ENCODE measurements at places on chromosomes 7 and 10.

- DNase-seq: no peak
- H3K36me3 ChIP-seq: no peaks in the 10 kb centered on the region
- no peaks in the 10 kb centered on the region for H3K27me3 ChIP-seq
- peaks cover 21% of the 10 kb centered on the region for H3K4me1 ChIP-seq
- no peak overlapping the region for H3K4me3 ChIP-seq
- H3K27ac ChIP-seq: no peak overlapping the region
These were observed 29.8 kb upstream of the CHST15 start for GRCh38 chr10:124123156-124123555.

DNA sequence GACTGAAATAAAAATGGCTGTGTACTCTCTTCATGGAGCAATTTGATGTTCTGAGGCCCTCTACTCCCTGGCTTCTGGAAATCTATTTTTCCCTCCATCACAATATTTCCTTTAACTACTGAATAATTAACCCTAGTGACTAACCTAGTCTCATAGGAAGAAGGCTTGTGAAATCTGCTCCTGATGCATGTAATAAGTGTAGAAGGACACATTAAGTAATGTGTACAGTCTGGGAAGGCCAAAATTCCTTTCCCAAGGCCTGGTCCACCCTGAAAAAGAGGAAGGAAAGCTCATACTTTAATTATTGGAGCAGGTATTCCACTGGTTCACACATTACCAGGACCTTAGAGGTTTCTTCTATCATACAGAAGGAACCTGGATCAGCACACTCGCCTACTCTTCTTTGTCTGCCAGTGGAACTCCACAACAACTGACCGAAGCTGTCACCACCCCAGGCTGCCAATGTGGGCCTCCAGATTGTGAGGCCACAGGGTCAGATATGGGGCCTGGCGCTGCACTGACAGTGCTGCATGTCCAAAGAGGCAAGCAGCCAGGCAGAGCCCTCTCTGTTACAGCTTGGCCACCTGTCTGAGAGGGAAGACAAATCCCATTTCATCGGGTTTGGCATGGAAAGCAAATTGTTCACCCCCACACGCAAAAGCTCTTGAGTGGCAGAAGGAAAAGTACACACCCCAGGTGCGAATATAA is 54.4 kb upstream of the FAM133B start:
- H3K4me1 ChIP-seq: peaks cover 23% of the 10 kb centered on the region
- peaks cover 3% of the 10 kb centered on the region for H3K36me3 ChIP-seq
- H3K27ac ChIP-seq: peak overlapping the region; percentile 82

DNA sequence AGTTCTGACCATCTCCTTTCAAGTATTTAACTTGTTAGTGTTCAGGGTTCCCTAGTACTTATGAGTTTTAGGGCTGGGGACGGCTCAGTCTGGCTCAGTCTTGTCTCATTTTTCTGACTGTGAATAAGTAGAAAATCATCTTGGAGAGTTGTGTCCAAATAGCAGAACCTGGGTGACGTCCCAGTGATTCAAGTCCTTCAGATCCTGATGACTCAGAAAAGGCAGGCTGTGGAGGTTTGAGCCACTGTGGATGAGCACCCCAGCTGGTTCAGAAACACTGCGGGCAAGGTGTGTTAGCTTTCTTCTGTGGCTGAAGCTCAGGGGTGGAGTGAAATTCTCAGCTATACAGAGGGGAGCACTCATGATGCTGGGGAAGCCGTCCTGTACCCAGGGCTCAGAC is 154.4 kb upstream of the NPY start:
- no peak overlapping the region for H3K4me3 ChIP-seq
- H3K27me3 ChIP-seq: no peaks in the 10 kb centered on the region
- H3K27ac ChIP-seq: no peak overlapping the region
- no peaks in the 10 kb centered on the region for H3K36me3 ChIP-seq
- no peak for DNase-seq

DNA sequence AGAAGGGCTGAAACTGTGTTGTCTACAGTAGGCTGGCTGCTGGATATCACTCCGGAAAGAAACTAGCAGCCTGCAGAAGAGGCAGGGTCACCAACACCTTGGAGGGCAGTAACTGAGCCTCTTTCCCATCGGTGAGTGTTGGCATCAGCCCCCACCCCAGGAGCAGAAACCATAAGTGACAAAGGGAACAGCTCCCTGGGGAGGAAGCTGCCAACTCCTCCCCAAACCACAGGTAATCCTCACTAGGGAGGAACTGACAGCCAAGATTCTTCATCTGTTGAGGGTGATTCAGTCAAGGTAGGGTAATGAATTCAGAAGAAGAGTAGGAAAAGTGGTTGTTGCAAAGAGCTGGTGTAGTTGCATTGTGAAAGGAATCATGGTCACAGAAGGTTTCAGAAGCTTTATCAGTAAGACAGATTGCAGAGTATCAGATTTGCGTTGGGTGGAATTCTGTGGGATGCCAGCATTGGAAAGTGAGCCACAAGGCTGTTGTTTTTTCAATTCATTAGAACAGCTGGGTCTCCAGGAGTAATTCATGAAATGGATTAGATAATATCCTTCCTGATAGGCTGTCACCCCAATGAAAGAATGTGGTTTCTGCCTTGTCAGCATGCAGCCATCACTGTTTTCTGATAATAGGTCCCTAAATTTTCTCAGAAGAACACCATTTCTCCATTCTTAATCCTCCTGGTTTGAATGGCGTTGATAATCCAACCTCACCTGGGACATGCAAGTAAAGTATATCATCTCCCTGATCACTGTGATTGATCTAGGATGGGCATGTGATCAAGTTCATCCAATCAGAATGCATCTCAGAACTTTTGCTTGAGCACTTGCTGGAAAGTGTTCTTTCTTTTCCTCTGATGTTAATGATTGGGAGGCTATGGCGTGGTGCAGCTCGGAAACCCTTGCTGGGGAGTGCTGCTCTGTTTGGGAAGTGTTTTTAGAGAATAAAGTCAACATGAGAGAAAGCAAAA is 75.0 kb upstream of the CTBP2 start:
- no peaks in the 10 kb centered on the region for H3K27me3 ChIP-seq
- no peak overlapping the region for H3K27ac ChIP-seq
- H3K36me3 ChIP-seq: no peaks in the 10 kb centered on the region
- H3K4me3 ChIP-seq: no peak overlapping the region

DNA sequence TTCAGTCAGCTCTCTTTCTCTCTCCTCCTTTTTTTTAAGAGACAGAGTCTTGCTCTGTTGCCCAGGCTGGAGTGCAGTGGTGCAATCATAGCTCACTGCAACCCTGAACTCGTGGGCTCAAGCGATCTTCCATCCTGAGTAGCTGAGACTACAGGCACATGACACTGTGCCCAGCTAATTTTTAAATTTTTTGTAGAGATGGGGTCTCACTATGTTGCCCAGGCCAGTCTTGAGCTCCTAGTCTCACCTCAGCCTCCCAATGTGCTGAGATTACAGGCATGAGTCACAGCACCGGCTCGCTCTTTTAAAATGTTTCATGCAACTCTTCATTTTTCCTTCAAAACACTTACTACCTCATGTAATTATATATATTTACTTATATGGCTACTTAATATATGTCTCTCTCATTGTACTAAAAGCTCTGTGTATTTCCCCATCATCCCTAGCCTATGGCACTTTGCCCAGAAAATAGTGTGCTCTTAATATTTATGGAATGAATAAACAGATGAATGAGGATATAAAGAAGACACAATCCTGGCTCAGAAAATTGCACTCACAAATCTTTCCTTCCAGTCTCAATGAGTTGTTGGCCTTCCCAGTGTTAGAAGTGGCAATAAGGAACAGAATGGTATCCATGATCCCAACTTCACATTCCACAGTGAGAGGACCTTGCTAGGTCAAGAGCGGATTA is 33.9 kb downstream of the EBLN1 start:
- peak; percentile 51 for DNase-seq
- no peaks in the 10 kb centered on the region for H3K27me3 ChIP-seq
- no peaks in the 10 kb centered on the region for H3K4me1 ChIP-seq
- no peaks in the 10 kb centered on the region for H3K36me3 ChIP-seq
- no peak overlapping the region for H3K27ac ChIP-seq

DNA sequence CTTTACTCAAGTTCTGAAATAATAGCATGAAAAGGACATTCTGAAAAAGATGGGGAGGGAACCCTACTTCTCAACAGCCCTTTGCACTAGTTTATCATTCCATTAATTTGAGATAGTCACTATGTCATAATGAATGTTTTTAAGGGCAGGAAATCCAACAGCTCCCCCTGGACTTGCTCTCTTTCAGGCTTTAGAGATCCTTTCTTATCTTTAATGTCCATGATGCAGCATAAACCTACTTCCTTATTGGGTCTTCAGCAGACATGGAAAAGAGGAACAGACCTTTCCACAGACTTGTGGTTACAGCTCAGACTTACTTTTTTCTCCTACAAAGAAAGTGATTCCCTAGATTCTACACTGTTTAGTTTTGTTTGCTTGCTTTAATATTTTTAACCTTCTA is 87.3 kb downstream of the IDE start:
- peak; percentile 46 for DNase-seq
- no peaks in the 10 kb centered on the region for H3K4me1 ChIP-seq
- no peak overlapping the region for H3K27ac ChIP-seq
- no peaks in the 10 kb centered on the region for H3K27me3 ChIP-seq

- no peak for DNase-seq
- no peaks in the 10 kb centered on the region for H3K36me3 ChIP-seq
- no peak overlapping the region for H3K4me3 ChIP-seq
- H3K4me1 ChIP-seq: no peaks in the 10 kb centered on the region
- H3K27ac ChIP-seq: no peak overlapping the region
- no peaks in the 10 kb centered on the region for H3K27me3 ChIP-seq
These were observed 115.0 kb upstream of the TEX47 start for GRCh38 chr7:88910516-88910915.

- H3K4me3 ChIP-seq: no peak overlapping the region
- no peak for DNase-seq
- H3K27me3 ChIP-seq: no peaks in the 10 kb centered on the region
These were observed 234.0 kb upstream of the CXCL12 start for GRCh38 chr10:44618910-44619309.

- H3K4me3 ChIP-seq: no peak overlapping the region
- H3K4me1 ChIP-seq: no peaks in the 10 kb centered on the region
- H3K27me3 ChIP-seq: peaks cover 4% of the 10 kb centered on the region
- H3K36me3 ChIP-seq: no peaks in the 10 kb centered on the region
- no peak overlapping the region for H3K27ac ChIP-seq
These were observed 12.3 kb downstream of the ADARB2 start for GRCh38 chr10:1724921-1725488.

Data from muscle of leg (tissue), 16 donors.